Activated naive CD4-positive, alpha-beta T cell treated with anti-CD3 and anti-CD28 coated beads, Interleukin-2, amount 10 ng/mL, durations not matched to agents 7 days and 5 days (primary cell): ENCODE measurements at places on chromosomes 2 and 18.

DNA sequence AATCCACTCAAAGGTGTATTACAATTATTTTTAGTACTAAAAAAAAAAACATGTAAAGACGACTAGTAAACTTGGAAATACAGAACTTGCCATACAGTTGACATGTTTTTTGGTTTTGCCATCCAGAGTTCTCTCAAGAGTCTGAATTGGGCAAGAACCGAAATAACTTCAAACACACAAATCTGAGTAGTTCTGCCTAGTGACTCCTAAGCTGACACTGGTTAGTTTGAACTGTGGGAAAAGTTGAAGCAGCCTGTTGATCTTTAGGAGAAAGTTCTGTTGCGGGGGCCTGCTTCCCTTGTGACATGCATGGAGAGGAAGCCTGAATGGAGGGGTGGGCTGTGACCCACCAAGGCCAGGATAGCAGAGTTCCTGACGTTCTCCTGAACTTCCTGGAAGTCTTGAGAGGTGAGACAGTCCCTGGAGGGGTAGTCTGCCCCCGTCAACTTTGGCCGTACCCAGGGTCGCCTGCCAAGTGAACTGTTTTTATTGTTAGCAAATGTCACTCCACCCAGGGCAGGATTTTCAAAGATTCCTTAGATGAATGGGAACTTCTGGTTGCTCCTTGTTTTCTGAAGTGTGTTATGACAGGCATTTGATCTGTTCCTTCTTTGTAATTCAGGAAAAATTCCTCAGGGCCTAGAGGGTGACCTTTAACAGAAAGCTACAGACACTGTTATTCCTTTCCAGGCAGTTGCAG lies 85.6 kb upstream of the SPTBN1 start:
- DNase-seq, result no peak

DNA sequence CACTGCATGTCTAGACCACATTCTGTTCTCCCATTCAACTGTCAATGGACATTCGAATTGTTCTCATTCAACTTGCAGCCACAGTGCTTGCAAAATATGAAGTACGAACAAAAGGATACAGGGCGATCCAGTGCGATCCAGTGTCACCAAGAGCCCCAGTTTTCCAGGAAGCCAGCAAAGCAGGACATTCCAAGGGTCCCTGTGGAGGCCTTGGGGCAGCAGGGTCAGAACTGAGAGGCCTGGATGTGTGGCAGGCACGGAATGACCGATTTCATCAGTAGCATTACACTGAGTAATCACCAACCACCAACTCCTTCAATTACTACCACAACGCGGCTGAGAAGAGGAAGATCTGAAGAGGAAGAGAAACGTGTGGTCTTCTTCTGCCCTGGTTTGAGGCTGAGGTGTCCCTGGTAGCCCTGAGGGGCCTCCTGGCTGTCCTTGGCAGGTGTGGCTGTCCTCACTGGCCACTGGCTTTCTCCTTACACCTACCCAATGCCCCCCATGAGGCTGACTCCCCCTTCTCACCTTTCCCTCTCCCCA lies 172.7 kb upstream of the FHL2 start:
- no peak for DNase-seq

GRCh38 chr2:19029655-19030054 lies 328.8 kb downstream of the OSR1 start:
- DNase-seq, result no peak

GRCh38 chr2:3535794-3536681 lies 16.7 kb upstream of the ADI1 start:
- no peak for DNase-seq

GRCh38 chr18:6505498-6505875 lies 90.8 kb upstream of the L3MBTL4 start:
- no peak for DNase-seq

GRCh38 chr2:175872721-175873120 lies 129.3 kb downstream of the LNPK start:
- DNase-seq, result no peak

- DNase-seq, result peak; percentile 82
Measured at GRCh38 chr18:48928787-48929186, 22.0 kb downstream of the SMAD7 start.

DNA sequence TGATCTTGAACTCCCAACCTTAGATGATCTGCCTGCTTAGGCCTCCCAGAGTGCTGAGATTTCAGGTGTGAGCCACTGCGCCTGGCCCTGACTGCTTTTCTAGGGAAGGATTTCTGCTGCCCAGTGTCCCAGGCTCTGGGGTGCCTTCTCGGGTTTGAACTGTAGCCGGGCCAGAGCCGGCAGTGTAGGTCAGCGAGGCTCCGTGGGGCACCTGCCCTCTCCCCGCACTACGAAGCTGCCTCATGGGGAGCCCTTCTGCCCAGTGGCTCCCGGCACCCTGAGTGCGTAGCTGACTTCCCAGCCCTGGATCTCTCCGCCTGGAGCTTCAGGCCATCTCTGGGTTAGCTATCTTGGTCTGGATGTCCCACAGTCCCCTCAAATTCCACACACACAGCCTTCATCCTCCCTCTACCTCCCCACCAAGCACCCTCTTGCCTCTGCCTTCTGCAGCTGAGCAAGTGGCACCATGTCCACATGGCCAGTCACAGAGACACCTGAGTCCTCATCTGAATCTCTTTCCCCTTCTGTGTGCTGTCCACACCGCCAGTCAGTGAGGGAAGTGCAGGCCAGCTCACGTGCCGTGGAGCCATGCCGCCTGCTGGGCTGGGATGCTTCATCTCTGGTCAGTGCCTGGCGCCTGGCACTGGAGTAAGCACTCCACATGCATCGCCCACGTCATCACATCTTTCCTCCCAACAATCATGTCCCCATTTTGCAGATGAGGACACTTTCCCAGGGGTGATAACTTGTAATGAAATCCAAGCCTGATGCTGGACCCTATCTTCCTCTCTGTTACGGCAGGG lies 69.2 kb downstream of the EDAR start:
- no peak for DNase-seq

- no peak for DNase-seq
Measured at GRCh38 chr2:177599139-177599688, 206.6 kb downstream of the AGPS start.

DNA sequence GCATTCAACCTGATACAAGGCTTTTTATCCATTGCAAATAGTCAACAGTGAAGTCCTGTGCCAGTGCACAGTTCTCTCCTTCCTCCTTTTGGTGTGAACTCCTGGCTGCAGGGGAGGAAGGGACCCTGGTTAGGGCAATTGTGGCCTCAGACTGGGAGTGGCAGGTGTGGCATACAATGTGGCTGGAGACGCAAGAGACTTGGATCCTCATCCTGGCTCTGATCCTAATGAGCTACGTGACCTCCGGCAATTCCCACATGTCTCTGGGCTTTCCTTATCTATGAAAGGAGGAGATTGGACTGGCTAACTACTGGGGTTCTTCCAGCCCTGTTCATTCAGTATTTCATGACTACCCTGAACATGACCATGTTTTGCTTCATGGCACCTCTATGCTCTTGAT lies 10.5 kb upstream of the IL1A start:
- DNase-seq, result no peak

DNA sequence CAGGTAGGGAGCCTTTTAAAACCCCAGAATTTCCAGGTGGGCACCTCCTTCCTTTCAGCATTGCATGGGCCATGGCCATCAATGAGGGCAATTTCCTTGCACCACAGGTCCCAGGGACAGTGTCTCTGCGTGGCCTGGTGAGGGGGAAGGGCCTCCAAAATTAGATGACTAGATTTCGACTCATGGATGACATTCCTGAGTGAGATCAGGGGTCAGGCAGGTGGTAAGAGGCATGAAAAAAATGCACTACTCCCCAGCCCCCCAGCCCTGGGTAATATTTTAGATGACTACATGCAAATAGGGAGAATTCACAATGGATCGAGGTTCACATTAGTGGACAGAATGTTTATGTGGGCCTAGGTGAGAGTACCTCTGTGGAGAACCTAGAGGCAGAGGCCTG lies 19.0 kb upstream of the IGFBP5 start:
- no peak for DNase-seq

DNA sequence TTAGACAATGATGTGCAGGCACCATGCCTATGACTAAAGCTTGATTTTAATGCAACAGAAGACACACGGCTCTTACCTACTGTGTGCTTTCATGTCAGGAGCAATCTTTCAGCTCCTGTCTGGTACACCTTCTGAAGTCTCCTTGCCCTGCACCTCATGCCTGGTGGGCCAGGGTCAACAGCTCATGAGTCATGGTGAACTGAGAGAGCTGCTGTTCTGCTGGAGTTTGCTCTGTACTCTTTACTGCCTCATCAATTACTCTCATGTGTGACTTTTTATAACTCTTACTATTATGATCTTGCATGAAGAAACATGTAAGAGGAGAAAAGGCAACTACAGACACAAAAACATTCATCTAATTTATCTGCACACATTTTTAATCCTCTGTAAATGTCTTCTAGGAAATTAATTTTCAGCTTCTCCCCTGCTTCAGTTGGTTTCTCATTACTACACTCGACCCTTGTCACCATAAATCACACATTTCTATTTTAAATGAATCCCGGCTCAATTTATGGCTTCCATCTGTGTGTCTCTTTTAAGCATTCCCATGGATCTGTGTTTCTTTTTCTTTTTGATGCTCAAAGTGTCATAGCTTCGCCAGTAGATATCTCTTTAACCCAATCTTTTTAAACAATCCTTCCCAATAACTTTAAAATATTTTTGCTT lies 9.7 kb downstream of the SERPINB7 start:
- no peak for DNase-seq

GRCh38 chr18:47172476-47172875 lies 3.7 kb downstream of the IER3IP1 start:
- no peak for DNase-seq

DNA sequence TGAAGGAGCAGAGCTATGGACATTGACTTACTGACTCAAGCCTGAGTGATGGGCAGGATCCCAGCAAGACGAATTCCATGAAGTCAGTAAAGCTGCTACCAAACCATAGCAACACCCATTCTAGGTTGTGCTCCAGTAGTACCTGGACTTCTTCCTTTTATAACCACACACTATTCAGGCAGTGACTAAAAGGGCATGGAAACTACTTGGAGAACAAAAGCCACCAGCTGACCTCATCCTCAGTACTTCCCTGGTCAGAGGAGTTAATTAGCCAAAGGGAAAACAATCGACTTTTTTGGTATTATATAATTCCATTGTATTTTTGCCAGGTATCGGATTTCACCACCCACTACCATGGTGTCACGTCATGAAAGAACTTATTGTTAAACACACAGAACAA lies 237.1 kb downstream of the TTC32 start:
- DNase-seq, result no peak

- DNase-seq, result no peak
Measured at GRCh38 chr2:128465246-128466170, 146.8 kb upstream of the HS6ST1 start.

DNA sequence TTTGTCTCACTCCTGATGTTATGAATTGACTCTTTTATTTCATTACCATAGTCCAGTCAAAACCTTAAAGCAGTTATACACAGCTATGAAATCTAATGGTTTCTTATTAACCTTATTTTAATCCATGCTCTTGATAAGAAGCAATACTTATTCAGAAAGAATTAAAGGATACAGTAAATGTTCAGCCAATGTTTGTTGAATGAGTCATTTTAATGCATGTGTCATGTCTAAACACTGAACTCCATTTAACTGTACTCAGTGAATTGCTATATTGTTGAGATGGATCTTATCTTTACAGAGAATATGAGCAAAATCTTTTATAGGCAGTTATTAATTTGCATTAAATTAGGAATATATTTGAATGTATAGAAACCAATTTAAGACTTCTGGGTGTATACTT lies 135.1 kb upstream of the TFPI start:
- DNase-seq, result no peak

- DNase-seq, result no peak
Measured at GRCh38 chr2:15186118-15186517, 375.0 kb downstream of the NBAS start.

DNA sequence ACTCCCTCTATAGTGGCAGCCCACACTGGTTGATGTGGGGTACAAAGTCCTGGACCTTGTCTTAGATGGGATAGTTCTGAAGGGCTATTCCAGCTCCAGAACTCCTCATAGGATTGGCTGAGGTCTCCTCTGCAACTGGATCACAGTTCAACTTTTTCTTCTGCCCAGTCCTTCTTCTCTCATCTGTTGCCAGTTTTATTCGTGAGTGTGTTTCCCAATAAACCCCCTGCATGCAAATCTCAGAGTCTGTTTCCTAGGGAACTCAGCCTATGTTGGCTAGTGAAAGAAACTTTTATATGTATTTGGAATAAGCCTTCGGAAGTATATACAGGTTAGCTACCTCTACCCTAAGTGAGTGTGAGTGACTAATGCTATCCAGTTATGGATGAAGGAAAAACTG lies 823.4 kb downstream of the SLC4A3 start:
- DNase-seq, result no peak

- DNase-seq, result peak; percentile 11
Measured at GRCh38 chr2:96952016-96952750, 34.2 kb downstream of the FAM178B start.

DNA sequence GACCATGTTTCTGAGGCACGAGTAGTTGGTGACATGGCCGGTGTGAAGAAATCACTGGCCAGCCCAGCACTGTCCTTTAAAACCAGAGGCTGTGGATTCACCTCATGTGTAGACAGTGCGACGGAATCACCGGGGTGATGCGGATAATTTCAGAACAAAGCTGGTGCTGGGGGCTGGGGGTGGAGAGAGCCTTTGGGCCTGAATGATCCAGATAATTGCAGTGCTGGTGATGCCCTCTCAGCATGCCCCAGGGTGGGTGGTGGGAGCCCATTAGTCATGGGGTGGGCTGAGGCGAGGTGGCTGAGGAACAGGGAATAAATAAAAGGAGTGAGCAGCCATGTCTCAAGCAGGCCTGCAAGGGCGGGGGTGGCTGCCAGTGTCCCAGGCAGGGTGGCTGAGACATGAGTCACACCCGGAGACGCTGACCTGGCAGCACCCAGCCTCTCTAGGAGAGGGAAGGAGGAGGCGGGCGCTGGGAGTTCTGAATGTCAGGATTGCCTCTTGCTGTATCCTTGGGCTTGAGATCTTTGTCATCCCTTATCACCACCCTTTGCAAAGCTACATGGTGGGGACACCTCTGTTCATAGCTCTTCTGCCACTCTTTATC lies 151.1 kb upstream of the MSH6 start:
- DNase-seq, result no peak

DNA sequence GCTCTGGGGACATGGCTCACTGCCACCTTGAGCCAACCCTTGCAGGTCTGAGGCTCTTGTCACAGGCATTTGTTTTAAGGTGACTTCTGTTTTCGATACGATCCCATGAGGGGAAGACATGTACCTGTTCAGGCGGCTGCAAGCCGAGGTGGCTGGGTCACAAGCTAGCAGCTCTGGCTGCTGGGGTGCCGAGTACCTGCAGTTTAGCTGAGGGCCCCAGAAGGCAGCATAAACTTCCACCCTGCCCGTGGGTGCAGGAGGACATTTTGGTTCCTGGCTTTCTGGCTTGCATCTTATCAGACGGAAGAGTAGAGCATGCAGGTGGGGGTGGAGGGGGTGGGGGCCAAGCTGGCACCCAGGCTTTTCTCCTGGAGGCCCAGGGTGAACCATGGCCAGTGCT lies 28.4 kb downstream of the COA5 start:
- DNase-seq, result no peak

- DNase-seq, result no peak
Measured at GRCh38 chr18:23234619-23235018, 99.3 kb downstream of the CABLES1 start.

DNA sequence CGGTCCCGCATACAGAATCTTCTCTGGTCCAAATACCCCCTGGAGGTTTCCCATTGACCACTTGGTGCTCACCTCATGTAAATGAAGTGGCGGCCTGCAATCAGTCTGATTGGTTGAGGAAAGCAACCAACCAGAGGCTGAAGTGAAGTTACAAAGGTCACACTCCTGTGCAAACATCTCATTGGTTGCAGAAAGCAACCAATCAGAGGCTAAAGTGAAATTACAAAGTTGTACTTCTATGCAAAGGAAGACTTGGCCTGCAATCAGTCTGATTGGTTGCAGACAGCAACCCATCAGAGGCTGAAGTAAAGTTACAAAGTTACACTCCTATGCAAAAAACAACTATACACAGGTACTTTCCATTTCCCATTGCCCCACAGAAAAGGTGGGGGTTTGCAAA lies 2.5 kb upstream of the SP100 start:
- DNase-seq, result no peak
